ENCODE measurements at places on chromosomes 3 and 15.

- DNase-seq = no peak
These were observed 50.2 kb downstream of the CA12 start for GRCh38 chr15:63331456-63331855.

DNA sequence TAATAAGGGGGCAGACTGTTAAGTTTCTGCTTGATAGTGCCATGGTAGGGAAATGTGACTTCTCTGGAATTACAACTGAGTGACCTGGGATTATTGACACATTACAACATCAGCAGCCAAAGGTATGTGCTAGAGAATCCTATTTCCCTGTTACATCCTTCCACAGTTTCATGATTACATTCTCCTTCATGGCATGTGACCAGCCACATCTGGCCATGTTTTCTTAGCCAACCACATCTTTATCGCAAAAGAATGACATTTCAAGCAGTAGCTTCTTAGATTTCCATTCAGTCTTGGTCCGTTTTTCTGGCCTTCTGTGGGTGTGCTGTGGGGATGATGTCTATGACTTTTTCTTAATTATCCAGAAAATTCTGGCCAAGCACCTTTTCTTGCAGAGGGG lies 45.4 kb upstream of the CTDSPL start:
- DNase-seq = no peak

DNA sequence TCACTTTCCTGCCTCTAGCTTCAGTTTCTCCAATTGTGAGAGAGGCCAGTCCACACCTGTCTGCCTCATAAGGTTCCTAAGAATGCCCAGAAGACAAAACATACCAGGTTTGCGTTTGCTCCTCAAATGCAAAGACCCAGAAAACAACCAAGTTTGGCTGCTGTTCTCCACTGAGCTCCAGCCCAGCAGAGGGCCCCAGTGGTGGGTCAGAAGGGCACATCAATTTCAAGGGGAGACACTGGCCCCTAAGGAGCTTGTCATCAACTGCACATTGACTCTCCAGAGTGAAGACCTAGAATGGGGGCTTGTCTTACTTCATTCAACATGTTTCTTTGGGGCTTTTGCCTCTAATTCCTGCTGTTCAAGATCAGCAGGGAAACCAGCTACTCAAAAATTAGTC lies 127.9 kb upstream of the SLC6A11 start:
- DNase-seq = no peak

DNA sequence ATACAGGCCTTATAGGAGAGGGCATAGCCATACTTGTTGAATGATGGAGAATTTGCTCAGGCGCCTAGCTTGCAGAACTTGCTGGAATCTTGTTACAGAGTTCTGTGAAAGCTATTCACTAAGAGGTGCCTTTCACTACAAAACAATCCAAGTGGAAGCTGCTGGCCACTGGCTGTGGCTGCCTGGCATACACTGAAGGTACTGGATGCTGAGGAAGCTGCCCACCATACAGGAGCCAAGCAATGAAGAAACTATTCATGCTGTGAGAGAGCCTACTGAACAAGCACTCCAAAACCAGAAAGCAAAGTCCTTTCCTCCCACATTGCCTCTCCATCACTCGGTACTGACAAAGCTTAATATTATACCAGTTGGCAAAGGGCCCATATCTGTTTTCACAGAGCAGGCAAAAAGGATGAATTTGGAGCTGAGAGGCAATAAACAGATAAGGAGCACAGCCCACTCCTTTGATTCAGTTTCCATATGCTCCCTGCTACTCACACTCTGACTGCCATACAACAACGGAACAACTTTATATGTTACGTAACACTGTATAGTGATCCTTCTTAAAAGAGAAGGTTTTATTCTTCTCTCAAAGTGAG lies 192.6 kb upstream of the ALCAM start:
- no peak for DNase-seq

DNA sequence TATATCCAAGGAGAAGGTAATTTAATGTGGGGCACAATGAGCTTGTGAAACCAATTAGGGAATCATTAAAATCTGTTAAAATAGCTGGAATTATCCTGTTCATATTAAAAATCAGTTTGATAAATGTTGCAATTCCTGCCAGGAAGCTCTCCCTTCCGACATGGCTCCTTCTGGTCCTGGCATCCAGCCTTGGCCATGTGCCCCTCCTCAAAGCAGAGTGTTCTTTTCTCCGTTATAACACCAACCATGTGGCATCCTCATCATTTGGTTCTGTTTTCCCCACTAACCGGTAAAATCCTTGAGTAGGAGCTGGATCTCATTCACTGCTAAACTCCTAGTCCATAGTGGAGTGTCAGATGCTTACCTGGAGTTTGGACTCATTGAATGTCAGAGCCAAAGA lies 127.2 kb downstream of the ARNT2 start:
- no peak for DNase-seq

DNA sequence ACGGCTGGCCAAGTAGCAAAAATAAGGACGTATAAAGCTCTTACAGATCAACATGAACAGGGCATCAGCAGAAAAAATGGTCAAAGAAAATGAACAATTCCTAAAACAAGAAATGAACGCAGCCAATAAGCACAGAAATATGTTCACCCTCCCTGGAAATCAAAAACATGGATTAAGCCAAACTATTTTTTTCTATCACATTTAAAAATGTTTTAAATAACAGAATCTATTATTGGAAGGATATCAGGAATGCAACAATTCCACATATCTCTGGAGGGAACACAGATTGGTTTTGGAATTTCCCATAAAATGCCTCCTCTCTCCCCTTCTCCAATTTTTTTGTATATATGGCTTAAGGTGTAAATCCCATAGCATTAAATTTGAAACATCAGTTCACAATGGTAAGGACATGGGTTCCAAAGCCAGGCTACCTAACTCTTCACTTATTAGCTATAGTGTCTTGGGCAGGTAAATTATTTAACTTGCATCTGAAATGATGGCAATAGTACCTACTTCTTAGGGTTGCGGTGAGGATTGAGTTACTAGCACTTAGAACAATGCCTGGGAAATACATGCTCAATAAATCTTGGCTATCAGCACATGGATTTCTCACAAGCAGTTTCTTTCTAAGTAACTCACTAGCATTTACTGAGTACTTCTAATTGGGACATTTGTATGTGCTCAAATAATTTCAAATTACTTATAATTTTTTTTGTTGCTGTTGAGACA lies 10.1 kb downstream of the UACA start:
- no peak for DNase-seq

- DNase-seq = no peak
These were observed 387.0 kb upstream of the PROK2 start for GRCh38 chr3:72171946-72172345.

- DNase-seq = no peak
These were observed 315.4 kb downstream of the LPP start for GRCh38 chr3:188469228-188469885.

DNA sequence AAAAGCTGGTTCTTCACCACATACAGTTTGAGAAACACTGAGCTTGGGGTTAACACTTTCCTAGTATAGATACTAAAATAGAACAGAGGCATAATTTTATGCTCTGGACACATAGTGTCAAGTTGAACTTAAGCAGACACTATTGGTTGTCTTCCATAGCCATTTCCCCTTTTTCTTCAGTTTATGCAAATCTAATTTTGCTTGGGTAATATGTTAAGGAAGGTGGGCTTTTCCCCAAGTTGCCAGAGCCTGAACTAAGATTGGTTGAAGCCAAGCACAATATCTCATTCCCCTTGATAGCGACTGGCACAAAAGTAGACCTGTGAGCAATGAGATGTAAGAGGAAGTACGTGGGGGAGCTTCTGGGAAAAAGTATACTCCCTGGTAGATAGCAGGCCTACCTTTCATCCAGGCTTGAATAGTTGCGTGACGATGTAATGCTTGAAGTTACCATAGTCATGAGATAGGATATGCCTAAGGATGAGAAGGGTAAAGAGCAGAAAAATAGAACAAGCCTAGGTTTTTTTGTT lies 4.5 kb upstream of the POPDC2 start:
- DNase-seq = no peak

GRCh38 chr3:69761896-69762767 lies 22.9 kb downstream of the MITF start:
- no peak for DNase-seq

GRCh38 chr3:54069961-54070360 lies 52.4 kb upstream of the CACNA2D3 start:
- DNase-seq = no peak

Measured in endothelial cell of umbilical vein (primary cell).